HS-5 (cell line): ENCODE measurements at places on chromosomes 12 and 14.

DNA sequence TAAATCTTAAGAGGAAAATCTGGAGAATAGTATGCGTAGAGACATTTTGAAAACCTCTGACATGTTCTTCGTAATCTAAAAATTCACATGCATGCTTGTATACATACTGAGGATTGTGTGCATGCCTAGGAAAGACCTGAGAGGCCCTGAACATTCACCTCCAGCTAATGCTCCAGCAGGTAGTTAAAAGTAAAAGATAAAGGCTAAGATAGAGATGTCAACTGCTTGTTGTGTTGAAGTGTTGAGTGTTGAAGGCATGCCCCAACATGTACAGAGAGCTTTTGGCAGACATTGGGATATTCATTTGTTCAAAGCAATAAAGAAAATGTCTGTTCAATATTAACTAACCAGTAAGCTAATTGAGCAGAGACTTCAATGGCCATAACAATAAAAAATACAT, 118.6 kb upstream of the SYT1 start:
- no peak for DNase-seq

GRCh38 chr14:81315341-81315740, 84.8 kb downstream of the STON2 start:
- DNase-seq, result no peak

GRCh38 chr12:58639318-58639934, 280.9 kb downstream of the LRIG3 start:
- no peak for DNase-seq

- DNase-seq, result no peak
Observed at GRCh38 chr12:24617471-24617870, 331.4 kb downstream of the BCAT1 start.

DNA sequence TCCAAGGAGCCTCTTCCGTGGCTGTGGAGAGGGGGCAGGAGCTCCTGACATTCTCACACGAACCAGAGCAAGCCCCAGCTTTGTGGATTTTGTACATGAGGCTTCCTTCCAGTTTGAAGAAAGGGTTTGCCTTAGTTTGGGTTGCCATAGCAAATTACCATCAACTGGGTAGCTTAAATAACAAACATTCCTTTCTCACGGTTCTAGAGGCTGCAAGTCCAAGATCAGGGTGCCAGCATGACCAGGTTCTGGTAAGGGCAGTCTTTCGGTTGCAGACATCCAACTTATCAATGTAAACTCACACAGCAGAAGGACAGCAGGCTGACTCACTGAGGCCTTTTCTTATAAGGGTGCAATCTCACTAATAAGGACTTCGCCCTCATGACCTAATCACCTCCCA, 25.9 kb upstream of the STAB2 start:
- no peak for DNase-seq
